Left forelimb (tissue), 1 donor: ENCODE measurements at places on chromosomes 2 and 18.

DNA sequence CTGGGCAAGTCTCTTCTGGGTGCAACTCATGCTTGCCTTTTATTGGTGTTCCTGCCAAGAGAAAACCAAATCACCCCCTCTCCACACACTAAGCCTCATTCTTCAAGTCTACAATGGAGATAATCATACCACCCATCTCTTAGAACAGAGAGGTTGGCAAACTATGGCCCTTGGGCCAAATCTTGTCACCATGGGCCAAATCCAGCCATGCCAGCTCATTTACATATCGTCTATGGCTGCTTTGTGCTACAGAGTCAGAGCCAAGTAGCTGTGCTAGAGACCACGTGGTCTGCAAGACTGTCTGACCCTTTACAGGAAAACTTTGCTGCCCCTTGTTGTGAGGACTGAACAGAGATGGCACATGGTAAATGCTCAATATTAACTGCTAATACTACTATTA is 270.3 kb upstream of the PARD3B start:
- no peak for DNase-seq

DNA sequence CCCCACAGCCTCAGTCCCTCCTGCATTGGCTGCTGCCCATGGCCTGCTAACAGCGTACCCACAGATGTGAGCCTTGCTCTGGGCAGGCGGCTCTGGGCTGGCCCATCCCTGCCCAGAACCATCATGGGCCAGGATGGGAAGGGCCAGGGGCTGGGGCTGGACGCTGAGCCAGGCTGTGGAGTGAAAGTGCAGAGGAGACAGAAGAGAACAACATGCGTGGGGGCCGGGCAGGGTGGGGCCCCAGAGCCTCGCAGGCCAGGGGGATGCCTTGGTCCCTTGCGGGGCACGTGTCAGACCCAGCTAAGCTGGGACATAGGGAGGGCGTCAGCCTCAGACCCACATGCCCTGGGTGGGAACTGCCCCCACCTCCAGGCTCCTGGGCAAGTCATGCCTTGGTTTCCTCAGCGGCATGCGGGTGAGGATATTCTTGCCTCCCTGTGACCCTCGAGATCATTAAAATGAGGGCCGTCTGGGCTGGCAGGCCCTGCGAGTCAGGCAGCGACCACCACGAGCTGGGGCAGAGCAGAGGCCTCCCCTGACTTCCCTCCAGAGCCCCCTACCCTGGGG is 27.3 kb downstream of the GPC1 start:
- DNase-seq, result peak; percentile 54

DNA sequence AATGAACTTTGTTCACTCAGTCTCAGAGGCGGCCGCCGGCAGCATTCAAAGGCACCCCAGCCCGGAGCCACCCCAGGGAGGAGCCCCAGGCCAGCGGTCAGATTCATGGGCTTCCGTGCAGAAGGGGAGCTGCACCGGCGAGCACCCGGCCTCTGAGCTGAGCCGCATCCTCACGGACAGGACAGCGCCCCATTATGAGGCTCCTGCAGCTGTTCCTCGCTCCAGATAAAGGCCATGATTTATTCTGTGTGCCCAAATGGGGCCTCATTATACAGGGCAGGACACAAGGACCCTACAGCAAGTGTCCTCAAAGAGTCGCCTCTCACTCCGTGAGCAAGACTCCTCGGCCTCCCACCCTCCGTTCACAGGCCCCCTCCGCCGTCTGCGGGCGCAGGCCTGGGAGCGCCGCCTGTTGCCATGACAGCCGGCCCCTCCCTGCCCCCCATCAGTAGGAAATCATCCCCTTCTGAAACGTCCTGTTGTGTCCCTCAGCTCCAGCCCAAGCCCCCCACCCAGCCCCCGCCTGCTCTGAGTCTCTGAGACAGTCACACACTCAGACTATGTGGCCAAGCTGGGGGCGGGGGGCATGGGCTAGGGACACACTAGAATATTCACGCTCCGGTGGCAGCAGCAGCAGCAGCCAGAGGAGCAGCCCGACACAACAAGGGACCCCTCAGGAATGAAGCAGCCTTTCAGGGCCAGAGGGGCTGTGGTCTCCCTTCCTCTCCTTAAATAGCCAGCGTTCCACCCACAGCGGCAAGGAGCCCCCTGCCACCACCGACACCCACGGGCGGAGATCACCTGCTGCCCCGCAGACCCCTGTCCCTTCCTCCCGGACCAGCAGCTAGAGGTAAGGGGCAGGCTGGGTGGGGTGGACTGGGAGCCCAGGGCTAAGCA is at the start of gene GPR17:
Gene GPR17, plus strand, starts transcription at position 759 of the 897 bp plus-strand sequence. CDS start 4,583 bp downstream, outside the sequence.
- DNase-seq, result no peak

DNA sequence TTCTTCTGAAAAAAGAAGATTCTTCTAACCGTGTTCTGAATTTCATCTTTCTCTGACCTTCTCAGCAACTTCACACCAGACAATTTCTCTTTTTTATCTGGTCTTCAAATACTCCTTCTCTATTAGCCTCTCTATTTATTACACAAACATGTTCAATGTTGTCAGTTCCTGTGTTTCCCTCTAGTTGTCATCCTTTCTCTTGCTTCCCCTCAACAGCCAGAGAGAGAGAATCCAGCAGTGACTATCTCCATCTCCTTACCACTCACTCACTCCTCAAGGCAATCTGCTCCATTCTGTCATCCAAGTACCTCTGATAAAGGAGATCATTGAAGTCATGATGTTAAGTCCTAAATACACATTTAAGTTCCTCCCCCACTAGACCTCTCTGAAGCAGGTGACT is 491.9 kb upstream of the CHAC2 start:
- no peak for DNase-seq

GRCh38 chr2:63425606-63426005 is 162.7 kb downstream of the WDPCP start:
- no peak for DNase-seq

DNA sequence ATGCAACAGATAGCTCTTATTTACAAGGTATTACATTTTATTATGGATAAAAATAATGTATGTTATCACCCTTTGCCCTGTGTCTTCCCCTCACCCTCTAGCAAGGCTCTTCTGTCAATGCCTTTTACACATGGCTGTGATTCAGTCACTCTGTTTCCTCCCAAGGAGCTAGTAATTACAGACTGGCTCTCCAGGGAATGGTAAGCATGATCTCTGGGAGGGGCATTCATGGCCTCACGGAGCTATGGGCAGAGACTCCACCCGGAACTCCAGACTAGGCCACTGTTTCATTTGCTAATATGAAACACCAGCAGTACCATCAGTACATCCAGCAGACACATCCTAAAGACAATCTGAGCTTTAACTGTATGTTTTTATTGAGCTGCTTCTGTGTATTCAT is 410.9 kb upstream of the CYRIA start:
- DNase-seq, result no peak

GRCh38 chr2:7619203-7619970 is 702.2 kb downstream of the RNF144A start:
- DNase-seq, result no peak

- DNase-seq, result peak; percentile 71
Measured at GRCh38 chr2:12202313-12203075, 456.1 kb downstream of the LPIN1 start.

- no peak for DNase-seq
Measured at GRCh38 chr2:106075048-106075447, 119.1 kb downstream of the UXS1 start.

DNA sequence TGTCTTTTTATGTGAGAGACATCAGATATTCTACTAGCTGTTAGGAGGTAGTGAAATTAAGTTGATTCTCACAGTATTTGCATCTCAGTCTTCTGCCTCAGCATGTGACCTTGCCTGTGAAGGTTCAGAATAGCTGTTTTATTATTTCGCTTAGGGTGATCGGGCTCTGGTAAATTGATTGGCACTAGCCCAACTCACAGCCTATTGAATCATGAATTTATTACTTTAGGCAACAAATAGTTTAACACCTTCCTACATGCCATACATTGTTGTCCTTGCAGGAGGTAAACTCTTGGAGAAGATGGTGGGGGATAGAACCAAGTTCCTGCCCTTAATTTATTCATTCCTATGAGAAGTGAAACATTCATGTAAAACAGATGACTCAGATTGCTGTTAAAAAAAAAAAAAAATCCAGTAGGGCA is 101.9 kb downstream of the GPD2 start:
- no peak for DNase-seq

DNA sequence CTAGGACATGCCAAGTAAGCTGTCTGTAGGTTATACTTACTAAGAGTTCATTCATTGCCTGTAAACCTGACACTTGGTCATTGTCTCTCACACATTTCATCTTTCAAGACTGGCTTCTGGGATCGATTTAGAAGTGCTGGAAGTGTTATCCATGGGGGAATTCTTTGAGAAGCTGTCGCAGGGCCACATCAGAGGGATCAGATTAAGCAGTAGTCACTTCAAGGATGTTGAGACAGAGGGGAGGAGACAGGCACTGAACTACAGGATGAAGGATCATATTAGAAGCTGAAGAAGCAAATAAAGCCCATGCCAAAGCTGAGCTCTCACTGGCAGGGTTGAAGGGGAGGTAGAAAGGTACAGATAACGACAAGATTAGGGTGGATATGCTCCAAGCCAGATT is 49.0 kb downstream of the CDK15 start:
- no peak for DNase-seq

DNA sequence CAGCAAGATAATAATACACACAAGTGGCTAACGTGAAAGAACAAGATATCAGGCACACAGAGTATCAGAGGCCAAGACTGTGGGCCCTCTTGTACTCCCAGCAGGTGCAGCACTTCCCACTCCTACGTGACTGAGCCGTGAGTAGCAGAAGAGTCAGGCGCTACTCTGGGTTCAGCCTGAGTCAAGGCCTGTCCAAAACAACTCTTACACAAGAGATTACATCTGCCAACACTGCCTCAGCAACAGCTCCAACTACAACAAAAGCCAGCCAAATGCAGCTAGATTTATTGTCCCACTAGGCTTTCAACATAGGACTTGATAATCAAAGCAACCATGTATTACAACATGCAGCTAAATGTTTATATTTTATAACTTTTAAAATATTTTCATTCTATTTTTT is 56.2 kb downstream of the ITSN2 start:
- no peak for DNase-seq

- DNase-seq, result no peak
Measured at GRCh38 chr2:63665091-63665490, 76.3 kb downstream of the MDH1 start.
